Activated naive CD4-positive, alpha-beta T cell treated with anti-CD3 and anti-CD28 coated beads, Interleukin-2, amount 50 U/mL, for 72 hours (primary cell): ENCODE measurements at places on chromosomes 16 and 17. TPM values are rescaled to one million over a fixed set of nuclear protein-coding genes. Genes with fewer than 3 reads are reported as not detected.

SPN gene
- total RNA-seq, result 145 TPM

KRTAP4-6 gene
- total RNA-seq, result not detected

RHBDL3 gene
- total RNA-seq, result 0.14 TPM

OR4D1 gene
- total RNA-seq, result 0.30 TPM

TBKBP1 gene
- 15.4 TPM for total RNA-seq

OVCA2 gene
- 21.8 TPM for total RNA-seq

CD300E gene
- total RNA-seq, result not detected

TBC1D26 gene
- total RNA-seq, result 1.0 TPM

ELMO3 gene
- total RNA-seq, result 7.0 TPM

ACD gene
- total RNA-seq, result 58.0 TPM
